ENCODE measurements at places on chromosomes 7 and 10. TPM values are rescaled to one million over a fixed set of nuclear protein-coding genes. Genes with fewer than 3 reads are reported as not detected.

The ADIRF gene
- total RNA-seq: not detected

The NXPH1 gene
- not detected for total RNA-seq

The THNSL1 gene
- 9.9 TPM for total RNA-seq

The SP4 gene
- 22.3 TPM for total RNA-seq

The CPVL gene
- not detected for total RNA-seq

The TMEM273 gene
- total RNA-seq: 19.0 TPM

The MSRB2 gene
- total RNA-seq: 9.1 TPM

The TRIM50 gene
- total RNA-seq: not detected

The PDLIM1 gene
- 1.1 TPM for total RNA-seq

The FRG2B gene
- not detected for total RNA-seq

The VSTM2A gene
- total RNA-seq: not detected

The IRF5 gene
- 7.7 TPM for total RNA-seq

The TSPAN12 gene
- not detected for total RNA-seq

The OLAH gene
- 0.32 TPM for total RNA-seq

The C10orf62 gene
- total RNA-seq: not detected

The IFIT5 gene
- 12.6 TPM for total RNA-seq

The METTL27 gene
- total RNA-seq: not detected

The TAS2R5 gene
- total RNA-seq: 1.8 TPM

The THSD7A gene
- not detected for total RNA-seq

The TMEM213 gene
- total RNA-seq: not detected

The CD36 gene
- not detected for total RNA-seq

The SYNPO2L gene
- not detected for total RNA-seq

The CAV1 gene
- total RNA-seq: 0.74 TPM

The NOLC1 gene
- 215 TPM for total RNA-seq

The GPC2 gene
- 4.3 TPM for total RNA-seq

The CHRM2 gene
- total RNA-seq: not detected

The CPXM2 gene
- total RNA-seq: not detected

The PRSS37 gene
- total RNA-seq: not detected

The EEPD1 gene
- total RNA-seq: 0.90 TPM

The BLNK gene
- 0.16 TPM for total RNA-seq

The HPS6 gene
- 18.0 TPM for total RNA-seq

The ZP3 gene
- 12.2 TPM for total RNA-seq

The UTF1 gene
- total RNA-seq: not detected

All from activated CD8-positive, alpha-beta T cell treated with anti-CD3 and anti-CD28 coated beads for 36 hours (primary cell).